ENCODE measurements at places on chromosomes 3 and 15.

DNA sequence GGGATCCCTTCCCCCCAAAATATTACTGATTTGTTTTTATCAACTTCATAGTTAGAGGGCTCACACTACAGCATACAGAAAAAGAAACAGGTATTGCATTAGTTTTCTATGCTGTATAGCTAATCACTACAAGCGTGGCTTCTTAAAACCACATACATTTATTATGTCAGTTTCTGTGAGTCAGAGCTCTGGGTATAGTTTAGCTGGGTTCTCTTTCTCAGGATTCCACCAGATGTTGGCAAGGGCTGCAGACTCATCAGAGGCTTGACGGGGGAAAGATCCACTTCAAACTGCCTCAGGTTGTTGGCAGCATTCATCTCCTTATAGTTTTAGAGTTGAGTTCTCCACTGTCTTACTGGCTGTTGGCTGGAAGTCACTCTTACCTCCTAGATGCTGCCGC lies 328.0 kb downstream of the NLGN1 start:
- no peak for DNase-seq

- DNase-seq: peak; percentile 44
These were observed 54.2 kb upstream of the ARHGEF3 start for GRCh38 chr3:56855856-56856512.

- DNase-seq: peak; percentile 83
These were observed 13.0 kb downstream of the ZFAND6 start for GRCh38 chr15:80072285-80072994.

- no peak for DNase-seq
These were observed 68.2 kb downstream of the IQGAP1 start for GRCh38 chr15:90456236-90456635.

DNA sequence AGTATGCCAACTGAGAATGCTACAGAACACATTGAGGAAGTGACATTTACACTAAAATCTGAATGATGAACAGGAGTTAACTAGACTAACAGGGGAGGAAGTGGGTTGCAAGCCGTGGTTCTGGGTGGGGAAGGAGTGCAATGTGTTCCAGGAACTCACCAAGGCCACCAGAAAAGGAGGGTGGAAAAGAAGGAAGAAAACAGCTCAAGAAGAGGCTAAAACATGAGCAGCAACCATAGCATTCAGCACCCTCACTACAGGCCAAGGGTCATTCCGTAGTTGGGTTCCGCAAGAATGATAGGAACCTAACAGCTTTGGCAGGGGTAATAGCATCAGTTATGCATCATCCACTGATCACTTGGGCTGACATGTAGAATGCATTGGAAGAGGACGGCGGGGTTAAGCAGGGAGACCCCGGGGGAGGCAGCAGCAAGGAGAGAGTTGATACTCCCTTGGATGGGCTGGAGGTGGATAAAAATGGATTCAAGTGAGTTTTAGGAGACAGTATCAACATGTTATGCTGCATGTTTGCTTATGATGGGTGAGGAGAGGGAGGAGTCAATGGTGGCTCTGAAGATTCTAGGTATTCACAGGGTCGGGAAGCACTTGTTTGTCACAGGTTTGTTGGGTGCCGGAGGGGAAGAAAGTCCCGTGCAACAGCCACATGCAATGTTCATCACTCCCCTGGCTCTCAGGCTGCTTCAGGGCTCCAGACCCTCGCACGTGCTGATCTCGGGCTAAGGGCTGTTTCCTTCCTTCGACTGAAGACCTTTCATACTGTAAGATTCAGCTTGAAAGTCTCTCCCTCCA lies 53.2 kb downstream of the LIPC start:
- DNase-seq: no peak

DNA sequence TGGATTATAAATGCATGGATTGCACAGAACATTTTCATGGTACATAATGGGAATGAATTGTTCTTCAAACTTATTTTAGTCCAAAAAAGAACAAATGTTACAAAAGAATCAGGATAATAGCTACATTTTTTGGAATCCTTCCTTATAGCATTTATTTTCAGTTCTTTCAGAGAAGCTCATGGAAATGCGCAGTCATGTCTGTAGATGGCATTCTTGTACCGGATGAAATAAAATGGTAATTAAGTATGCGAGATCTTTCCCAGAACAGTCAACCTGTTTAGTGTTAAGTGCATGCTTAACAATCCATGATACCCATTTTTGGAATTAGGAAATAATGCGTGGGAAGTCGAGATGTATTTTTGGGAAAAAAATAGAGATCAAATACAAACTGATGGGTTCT lies 38.2 kb upstream of the GOLGA8B start:
- no peak for DNase-seq

GRCh38 chr3:114376516-114377185 lies 82.8 kb downstream of the TIGIT start:
- no peak for DNase-seq

- no peak for DNase-seq
These were observed 53.4 kb downstream of the CHDH start for GRCh38 chr3:53792866-53793265.

DNA sequence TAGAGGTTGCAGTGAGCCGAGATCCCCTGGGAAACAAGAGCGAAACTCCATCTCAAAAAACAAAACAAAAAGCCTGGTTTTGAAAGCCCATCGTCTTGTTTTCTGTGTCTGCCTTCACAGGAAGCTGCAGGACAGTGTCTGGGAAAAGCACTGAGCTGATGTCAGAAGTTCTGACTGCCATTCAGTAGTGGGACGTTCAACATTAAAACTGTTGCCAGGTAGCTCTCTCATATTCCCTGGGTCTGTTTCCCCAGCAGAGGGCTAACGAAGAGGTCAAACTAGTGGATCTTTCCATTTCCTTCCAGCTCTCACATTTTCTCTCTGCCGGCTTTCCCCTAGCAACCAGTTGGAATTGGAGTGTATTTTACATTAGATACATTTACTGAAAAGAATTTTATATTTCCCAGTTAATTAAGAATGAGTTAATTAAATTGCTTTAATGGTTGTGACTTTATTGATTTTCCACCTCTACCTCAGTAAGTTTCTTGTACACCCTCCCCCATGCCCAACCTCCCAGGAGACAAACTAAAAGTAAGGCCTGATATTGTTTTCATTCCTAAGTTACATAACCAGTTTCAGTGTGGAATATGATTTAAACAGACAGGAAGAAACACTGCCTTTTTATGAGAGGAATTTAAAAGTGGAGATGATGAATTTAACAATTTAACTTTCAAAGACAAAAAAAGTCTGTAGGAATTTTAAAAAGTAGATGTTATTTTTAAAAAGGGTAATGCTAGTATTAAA lies 29.9 kb downstream of the RCN2 start:
- no peak for DNase-seq

GRCh38 chr3:2211568-2211967 lies 112.9 kb downstream of the CNTN4 start:
- DNase-seq: no peak

- no peak for DNase-seq
These were observed 91.3 kb upstream of the CTDSPL start for GRCh38 chr3:37770336-37770735.

- no peak for DNase-seq
These were observed 241.1 kb downstream of the ZNF621 start for GRCh38 chr3:40765884-40766283.

- peak; percentile 22 for DNase-seq
These were observed 186.5 kb upstream of the GAP43 start for GRCh38 chr3:115436767-115437301.

DNA sequence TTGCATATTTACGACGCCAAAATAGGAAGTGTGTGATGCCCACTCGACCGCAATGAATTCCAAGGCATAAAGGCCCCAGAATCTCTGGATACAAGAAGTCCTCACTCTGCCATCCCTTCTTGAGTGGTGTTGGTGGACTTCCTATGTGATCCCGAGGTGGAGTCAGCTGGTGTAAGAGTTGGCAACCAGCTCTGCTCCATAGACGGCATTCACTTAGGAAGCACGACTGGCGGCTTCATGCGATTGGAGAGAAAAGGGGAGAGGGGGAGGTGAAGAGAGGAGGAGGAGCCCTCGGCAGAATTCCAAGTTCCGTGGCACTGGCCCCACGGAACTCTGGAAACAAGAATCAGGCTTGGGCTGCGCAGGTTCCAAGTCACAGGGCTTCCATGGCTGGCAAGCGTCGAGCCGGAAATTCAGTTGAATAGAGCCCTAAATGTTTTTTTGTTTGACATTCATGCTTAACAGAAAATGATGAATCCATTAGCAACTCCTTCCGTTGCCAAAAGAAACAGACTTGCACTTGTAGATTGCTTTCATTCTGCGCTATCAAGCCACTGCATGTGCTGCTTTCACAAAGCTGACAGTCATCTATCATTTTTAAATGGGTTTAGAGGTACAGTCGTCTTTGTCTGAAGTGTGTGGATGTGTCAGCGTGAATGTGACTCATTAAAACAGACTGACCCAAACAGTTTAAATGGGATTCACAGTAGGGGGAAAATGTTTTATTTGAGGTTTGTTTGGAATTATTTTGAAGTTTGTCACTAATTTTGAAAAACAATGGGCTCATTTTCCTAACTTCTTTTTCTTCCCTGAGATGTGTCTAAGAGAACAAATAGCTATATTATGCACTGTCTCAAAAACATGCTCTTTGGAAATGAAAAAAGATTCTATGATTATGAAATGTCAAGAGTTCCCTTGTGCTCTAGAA lies 428.3 kb upstream of the ATP11B start:
- DNase-seq: peak; percentile 95

DNA sequence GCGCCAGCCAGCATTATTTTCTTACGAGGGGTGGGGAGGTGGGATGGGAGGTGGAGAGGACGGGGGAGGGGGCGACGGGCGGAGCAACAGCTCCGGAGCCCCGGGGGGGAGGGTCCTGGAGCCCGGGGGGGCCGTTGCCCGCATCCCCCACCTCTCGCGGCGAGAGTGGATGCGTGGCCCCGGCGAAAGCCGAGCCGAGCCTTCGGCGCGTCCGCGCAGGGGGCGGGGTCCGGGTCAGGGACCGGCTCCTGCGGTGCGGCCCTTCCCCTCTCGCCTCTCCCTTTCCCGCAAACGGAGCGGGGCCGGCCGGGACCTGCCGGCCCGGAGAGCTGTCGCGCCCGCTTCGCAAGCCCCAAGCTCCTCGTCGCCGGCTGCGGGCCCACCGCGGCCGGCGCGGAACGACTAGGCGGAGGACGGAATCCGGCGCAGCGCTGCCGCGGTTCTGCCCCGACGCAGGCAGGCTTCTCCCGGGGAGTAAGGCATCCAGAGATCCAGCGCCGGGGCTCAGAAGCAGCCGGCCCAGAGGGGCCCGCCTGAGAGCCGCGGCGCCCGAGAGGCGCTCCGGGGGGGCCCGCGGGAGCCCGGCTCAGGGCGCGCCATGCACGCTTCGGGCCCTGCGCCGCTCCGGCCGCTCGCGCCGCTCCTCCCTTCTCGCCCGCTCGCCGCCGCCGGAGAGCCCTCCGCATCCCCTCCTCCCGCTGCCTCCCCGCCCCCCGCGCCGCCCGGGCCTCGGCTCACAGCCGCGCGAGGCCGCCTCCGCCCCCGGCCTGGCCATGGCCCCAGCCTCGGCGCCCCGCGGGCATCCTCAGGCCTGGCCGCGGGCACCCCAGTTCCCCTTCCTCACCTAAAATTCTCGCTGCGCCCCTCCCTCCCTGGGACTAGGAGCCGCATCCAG lies 459 bp upstream of the ADCY5 start:
- DNase-seq: no peak

DNA sequence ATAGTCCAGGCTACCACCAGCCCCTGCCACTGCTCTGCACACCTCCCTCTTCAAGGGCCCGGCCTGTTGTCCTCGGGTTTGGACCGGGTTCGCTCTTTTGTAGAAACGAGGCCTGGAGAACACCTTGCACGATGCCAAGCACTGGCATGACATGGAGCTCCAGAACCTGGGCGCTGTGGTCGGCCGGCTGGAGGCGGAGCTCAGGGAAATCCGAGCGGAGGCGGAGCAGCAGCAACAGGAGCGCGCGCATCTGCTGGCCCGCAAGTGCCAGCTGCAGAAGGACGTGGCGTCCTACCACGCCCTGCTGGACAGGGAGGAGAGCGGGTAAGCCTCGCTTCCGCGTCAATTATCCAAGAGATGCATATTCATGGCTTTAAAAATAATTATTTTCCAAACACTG lies 72.4 kb downstream of the BFSP2 start:
- peak; percentile 91 for DNase-seq

DNA sequence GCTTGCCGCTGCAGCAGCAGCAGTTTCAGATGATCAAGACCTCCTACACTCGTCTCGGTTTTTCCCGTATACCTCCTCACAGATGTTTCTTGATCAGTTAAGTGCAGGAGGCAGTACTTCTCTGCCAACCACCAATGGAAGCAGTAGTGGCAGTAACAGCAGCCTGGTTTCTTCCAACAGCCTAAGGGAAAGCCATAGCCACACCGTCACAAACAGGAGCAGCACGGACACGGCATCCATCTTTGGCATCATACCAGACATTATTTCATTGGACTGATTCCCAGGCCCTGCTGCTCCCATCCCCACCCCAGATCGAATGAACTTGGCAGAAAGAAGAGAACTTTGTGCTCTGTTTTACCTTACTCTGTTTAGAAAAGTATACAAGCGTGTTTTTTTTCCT lies 17.6 kb downstream of the CALML4 start:
- DNase-seq: no peak

GRCh38 chr3:189466004-189466403 lies 165.2 kb upstream of the TP63 start:
- no peak for DNase-seq

GRCh38 chr15:88038261-88038660 lies 218.3 kb downstream of the NTRK3 start:
- no peak for DNase-seq

DNA sequence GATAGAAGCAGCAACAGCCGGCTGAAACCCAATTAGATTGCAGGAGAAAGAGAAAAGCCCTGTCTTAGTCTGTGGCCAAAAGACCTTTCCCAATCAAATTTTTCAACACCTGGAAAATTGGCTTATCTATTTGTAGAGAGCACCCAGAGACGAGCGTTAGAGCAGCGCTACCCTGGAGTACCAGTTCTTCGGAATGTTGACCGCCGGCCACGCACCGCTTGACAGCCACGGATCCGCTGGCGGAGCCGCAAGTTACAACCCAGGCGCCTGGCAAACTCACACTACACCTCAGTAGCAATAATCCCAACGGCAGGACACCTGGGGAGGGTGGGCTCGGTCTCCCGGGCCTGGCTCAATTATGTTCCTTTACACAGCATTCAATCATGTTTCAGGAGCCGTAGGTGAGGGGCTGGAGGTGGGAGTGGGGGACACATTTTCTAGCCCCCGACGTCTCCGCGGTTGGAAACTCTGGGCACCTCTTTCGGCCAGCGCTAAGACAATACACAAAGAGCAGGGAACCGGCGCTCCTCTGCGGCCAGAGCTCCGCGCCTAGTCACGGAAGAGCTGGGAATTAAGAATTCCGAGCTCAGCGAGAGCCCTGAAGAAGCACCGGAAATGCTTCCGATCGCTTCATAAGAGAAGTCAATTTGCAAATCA lies 1.2 kb downstream of the MB21D2 start:
- no peak for DNase-seq

GRCh38 chr15:100726421-100727190 lies 124.2 kb downstream of the ASB7 start:
- no peak for DNase-seq

Measured in SHP77 (cell line).